ENCODE measurements at places on chromosomes 1 and 21. TPM values are rescaled to one million over a fixed set of nuclear protein-coding genes. Genes with fewer than 3 reads are reported as not detected.

GRCh38 chr1:10677491-10678391 is 118.7 kb downstream of the CASZ1 start:
- no peak for DNase-seq

DNA sequence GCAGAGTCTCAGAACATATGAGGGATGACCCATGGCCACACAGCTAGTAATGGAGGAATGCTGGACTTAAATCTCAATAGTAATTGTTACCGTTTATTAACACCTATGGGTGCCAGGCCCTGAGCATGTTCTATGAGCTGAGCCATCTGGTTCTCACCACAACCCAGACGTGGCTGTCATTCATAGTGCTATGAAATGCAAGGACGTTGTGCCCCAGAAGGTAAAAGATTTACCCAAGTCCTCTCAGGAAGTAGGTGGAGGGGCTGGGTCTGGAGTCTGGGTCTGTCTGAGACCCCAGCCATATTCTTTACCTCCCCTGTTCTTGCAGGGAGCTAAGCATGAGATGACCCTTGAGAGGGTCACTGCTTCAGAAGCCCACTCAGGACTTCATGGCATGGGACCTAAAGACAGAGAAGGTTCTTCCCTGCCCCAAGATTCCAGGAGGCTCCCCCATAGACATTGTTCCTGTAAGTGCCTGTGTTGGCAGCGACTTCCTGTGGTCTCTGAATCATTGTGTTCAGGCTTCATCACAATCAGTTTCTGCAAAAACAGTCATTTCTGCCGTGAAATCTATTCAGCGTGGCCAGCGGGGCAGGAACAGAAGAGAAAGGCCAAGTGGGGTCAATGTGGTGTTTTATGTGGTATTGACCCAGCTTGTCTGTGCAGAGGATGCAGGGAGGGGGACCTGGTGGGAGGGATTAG is 475.4 kb downstream of the PTPRU start:
- no peak for DNase-seq

- DNase-seq, result no peak
Observed at GRCh38 chr1:9151328-9151860, 22.5 kb upstream of the GPR157 start.

DNA sequence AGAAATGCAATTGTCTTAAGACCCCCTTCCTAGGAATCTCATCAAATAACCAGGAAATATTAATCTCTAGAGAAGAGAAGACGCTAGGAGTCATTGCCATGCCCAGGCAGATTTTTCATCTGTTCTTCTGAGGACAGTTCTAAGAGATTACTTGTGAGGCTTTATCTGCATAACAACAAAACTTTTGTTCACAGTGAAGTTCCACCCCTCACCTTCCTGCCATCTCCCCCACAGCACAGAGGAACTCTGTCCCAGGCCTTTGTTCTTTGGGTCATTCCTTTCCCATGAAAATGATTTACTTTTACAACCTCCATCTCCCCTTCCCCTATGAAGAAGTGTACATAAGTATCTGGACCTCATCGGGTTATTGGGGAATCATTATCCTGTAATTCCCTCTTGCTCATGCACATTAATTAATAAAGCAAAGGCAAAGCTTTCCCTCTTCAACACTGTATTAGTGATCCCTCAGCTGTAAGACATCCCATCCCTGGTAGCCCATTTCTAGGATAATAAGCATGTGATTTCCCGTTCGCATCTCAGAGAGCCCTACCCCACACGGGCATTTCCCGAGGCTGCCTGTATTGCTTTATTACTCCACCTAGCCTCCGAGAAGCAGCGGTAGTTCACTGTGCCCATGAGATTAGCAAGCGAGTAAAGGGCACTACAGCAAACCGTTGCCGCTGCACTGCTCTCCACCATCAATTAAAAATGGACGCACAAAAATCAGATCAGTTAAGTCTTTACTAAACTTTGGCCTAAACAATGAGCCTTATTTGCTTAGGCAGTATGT is 384.4 kb upstream of the CAMK1G start:
- DNase-seq, result no peak

Gene LCE3D
- not detected for total RNA-seq
